ENCODE measurements at places on chromosomes 1 and 21. TPM values are rescaled to one million over a fixed set of nuclear protein-coding genes. Genes with fewer than 3 reads are reported as not detected.

Gene CACNA1E
- 77.4 TPM for total RNA-seq

Gene C1orf141
- not detected for total RNA-seq

Gene FAM151A
- not detected for total RNA-seq

Gene GUCA2B
- total RNA-seq = not detected

Gene TNFAIP8L2
- total RNA-seq = 0.78 TPM

Gene AMY1A
- total RNA-seq = not detected

Gene PCNX2
- total RNA-seq = 175 TPM

Gene F5
- total RNA-seq = under 0.01 TPM

Gene AADACL4
- total RNA-seq = not detected
